AG04450 (cell line): ENCODE measurements at places on chromosomes 1 and 21.

- no peak for DNase-seq
Measured at GRCh38 chr1:220711056-220711809, 21.1 kb downstream of the C1orf115 start.

- no peak for DNase-seq
Measured at GRCh38 chr1:7690076-7690475, 81.0 kb upstream of the VAMP3 start.

GRCh38 chr1:236009857-236010256 is 55.0 kb downstream of the NID1 start:
- no peak for DNase-seq

- DNase-seq, result no peak
Measured at GRCh38 chr1:12615159-12615864, 2.7 kb downstream of the DHRS3 start.

DNA sequence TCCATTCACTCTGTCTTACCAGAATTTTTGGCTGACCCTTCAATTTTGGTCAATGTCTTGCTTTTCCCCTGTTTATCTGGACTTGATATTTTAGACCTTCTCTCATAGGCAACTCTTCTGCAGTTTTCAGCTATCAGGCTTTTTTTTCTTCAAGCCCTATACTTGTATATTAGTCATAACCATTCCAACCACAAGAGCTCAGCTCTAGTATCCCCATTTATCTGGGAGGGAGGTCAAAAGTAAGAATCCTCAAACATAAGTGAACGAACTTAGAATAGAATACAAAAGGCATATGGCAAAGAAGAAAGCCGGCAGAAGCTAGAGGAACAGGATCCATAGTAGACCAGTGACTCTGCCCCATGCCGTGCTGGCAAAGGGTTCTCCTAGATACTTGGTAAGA is 45.9 kb upstream of the TNFSF4 start:
- DNase-seq, result peak; percentile 10

GRCh38 chr1:69913977-69914376 is 291.4 kb downstream of the LRRC40 start:
- peak; percentile 1 for DNase-seq

GRCh38 chr1:154747740-154748404 is 122.2 kb downstream of the KCNN3 start:
- no peak for DNase-seq

- no peak for DNase-seq
Measured at GRCh38 chr1:157993918-157994605, 617 bp downstream of the KIRREL1 start.

GRCh38 chr1:63983391-63984256 is 209.8 kb downstream of the ROR1 start:
- no peak for DNase-seq

DNA sequence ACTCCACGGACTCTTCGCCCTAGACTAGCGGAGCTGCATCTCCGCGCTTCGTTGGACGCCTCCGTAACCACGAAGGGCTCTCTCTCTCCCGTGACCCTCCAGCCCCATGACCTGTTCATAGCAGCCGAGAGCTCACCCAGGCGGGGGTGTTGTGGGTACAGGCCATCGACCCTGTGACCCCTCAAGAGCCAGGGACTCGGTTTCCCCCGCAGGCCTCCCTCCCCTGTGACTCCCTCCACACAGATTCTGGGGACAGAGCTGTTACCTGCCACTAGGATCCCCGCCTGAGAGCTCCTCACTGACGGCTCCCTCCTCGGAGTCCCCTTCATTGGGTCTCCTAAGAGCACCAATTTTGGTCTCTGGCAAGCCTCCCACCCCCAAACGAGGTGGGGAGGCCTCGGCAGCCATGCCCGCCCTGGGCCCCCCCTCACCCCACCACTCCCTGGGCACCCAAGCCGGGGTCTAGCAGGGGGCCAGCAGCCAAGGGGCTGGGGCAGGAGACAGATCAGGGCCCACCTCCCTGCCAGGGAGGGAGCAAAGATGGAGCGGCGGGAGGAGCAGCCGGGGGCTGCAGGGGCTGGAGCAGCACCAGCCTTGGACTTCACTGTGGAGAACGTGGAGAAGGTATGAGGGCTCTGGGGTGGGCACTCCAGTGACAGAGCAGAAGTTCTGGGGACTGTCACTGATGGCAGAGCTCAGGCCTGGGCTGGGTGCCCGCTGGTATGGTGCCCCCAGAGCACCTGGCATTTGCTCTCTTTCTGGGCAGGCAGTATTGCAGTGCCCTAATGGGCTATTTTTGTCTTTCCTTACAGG is 517 bp downstream of the IPO13 start:
- DNase-seq, result no peak

DNA sequence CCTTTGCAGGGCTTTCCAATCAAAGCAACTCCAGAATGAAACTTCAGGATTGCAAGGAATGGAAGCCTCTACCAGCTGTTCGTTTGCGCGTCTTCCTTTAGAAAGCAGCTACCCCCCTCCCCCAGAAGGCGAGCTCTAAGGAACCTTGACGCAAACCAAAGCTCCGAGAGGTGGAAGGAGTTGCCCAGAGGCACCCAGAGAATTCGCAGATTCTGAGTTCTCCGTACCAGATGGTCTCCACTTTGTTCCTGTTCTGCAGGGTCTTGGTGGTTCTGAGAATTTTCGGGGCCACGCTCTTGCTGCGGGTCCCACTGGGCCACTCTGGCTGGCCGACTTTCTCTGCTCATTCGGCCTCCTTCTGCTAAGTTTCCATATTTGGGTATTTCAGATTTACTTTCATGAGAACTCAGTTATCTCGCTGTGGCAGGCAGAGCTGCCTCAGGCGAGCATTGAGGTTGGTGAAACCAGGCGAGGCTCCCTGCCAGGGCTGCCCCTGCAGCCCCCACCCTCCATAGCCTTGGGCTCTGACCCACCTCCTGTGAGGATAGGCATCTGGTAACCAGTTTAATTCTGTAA is 801 bp downstream of the TRAF5 start:
- no peak for DNase-seq

DNA sequence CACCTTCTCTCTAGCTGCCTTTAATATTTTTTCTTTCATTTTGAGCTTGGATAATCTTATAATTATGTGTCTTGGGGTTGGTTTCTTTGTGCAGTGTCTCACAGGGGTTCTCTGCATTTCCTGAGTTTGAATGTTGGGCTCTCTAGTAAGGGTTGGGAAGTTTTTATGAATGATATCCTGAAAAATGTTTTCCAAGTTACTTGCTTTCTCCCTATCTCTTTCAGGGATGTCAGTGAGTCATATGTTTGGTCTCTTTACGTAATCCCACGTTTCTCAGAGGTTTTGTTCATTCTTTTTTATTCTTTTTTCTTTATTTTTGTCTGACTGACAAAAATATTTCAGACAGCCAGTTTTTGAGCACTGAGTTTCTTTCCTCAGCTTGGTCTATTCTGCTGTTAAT is 55.4 kb upstream of the CCDC190 start:
- no peak for DNase-seq

DNA sequence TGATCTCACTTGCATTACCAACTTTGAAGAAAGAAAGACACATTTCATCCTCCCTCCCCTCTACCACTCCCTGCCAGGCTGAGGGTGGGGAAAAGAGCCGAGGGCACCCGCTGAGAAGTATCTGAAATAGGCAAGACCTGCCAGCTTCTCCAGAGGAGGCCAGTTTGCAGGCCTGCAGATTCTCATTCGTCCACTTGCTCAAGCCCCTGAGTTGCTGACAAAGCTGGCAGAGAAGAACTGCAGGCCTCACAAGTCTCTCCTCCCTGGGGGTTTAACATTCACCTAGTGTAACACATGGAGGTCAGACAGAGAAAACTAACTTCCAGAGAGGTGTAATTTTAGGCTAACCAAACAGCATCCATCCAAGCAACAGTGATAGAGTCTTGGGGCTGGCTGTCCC is 376.4 kb downstream of the HHAT start:
- no peak for DNase-seq

DNA sequence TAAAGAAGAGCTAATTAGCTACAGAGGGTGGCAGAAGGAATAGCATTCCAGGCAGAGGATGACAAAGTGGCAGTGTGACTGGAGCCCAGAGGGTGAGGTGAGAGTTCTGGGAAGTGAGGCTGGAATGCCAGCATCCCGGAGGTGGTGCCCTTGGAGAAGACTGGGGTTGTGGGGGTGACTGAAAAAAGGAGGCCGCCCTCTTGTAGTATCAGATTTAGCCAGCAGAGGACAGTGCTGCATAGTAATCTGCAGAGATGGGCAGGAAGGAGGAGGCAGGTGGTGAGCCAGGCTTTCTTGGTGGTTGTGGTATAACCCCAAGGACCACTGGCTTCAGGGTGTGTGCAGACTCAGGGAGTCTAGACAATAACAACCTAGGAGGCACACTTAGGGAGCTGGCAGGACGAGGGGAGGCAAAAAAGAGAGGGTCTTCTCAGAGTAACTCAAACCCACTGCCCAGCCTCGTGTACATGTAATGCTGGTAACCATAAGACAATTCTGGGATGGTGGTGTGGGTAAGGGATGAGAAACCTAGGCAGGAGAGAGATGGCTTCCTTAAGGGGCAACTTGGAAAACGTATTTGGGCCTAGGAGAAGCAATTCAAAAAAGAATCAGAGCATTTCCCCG is 30.5 kb downstream of the MROH7 start:
- DNase-seq, result no peak

DNA sequence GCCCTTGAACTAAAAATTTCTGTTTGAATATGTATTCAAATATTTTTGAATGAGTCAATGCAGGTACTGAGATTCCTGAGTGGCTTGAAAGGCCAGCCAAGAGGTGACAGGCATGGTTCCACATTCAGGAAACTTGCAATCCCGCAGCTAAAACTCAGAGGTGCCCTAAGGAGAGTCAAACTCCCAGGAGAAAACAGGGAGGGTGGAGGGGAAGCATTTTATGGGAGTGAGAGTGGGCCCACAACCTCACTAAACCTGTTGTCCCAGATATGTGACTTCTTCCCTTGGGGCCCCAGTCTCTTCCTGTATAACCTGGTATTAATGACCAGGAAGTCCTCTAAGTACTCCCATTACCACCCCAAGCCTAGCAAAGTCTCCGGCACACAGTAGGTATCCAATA is 189.6 kb downstream of the PLPP3 start:
- no peak for DNase-seq

GRCh38 chr1:116390195-116390594 is 17.2 kb downstream of the ATP1A1 start:
- DNase-seq, result no peak
